Muscle of arm (tissue), 14 donors: ENCODE measurements at places on chromosomes 3 and 15.

DNA sequence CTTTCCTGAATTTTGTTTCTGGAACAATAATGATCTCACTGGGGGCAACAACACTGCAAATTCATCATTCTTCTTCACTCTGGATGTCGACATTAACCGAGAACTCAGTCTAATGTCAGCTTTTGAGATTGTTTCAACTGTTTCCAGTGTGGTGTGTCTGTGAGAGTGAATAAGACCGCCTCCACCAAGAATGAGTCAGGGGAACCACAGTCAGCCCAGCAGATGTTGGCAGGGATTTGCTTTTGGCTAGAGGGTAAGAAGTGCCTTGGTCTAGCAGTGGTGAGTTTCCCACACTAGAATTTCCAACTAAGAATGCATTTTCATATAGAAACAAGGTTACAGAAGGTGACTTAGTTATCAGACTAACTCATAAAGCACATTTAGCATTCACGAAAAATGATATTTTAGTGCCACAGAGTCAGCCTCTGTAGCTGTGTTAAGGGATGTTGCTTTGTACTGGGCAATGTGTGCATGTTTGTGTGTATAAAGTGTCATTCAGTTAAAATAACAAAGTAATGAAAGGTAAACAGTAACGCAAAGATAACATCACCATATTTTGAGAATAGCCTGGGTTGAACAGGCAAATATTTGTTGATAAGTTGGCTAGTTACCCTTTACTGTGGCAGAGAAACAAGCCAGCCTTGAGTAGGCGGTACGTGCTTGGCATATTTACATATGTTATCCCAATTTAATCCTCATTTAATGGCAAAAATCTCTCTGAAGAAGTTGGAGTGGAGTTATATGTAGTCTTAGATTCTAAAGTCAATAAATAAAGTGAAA, 33.8 kb downstream of the DRD3 start:
- no peak for DNase-seq

DNA sequence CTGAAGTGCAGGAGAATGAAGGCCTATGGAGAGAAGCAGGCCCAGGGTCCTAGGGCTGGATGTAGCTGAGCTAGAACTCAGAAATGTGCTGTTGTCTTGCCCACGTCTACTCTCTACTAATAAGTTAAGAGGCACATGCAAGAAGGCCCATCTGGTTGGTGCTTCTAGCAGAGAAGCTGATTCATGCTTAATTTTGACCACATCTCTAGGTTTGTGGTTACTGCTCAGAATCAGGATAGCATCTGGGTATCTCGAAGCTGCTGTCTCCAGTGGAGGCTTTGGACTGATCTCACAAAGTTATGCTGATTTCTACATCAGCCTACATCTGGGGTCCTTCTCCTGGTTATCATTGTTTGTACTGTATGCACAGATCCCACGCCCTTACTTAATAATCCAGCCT, 87.3 kb downstream of the CACNA1D start:
- no peak for DNase-seq

GRCh38 chr3:27723001-27723445, 900 bp upstream of the EOMES start:
- DNase-seq: no peak

DNA sequence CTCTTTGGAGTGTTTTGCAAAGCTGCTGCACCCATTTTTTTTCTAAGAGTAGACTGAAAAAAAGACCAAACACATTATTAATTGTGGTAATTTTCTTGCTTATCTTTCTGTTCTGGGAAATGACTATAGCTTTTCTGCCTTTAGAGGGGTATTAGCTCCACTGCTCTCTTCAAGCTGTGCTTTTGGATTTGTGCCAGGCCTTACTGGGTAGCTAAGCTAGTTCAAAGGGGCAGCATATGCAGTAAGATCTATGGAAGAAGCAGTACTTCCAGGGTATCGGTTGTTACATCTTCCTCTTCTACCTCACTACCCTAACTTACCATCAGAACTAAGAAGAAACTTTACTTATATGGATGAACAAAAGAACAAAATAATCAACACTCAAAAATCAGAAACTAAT, 28.7 kb upstream of the ARIH1 start:
- DNase-seq: no peak

DNA sequence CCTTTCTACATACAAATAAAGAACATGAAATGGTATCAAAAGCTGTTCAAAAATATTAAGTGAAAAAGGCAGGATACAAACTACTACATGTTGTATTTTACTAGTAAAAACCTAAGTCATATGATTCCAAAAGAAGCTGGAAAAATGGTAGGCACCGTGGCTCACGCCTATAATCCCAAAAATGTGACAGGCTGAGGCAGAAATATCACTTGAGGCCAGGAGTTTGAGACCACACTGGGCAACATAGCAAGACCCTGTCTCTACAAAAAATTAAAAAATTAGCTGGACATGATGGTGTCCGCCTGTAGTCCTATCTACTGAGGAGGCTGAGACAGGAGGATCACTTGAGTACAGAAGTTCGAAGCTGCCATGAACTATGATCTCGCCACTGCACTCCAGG, 1.7 kb downstream of the EMC7 start:
- no peak for DNase-seq

GRCh38 chr3:172103724-172104123, 64.3 kb downstream of the FNDC3B start:
- no peak for DNase-seq

- no peak for DNase-seq
Measured at GRCh38 chr3:123423806-123424205, 25.1 kb downstream of the ADCY5 start.

DNA sequence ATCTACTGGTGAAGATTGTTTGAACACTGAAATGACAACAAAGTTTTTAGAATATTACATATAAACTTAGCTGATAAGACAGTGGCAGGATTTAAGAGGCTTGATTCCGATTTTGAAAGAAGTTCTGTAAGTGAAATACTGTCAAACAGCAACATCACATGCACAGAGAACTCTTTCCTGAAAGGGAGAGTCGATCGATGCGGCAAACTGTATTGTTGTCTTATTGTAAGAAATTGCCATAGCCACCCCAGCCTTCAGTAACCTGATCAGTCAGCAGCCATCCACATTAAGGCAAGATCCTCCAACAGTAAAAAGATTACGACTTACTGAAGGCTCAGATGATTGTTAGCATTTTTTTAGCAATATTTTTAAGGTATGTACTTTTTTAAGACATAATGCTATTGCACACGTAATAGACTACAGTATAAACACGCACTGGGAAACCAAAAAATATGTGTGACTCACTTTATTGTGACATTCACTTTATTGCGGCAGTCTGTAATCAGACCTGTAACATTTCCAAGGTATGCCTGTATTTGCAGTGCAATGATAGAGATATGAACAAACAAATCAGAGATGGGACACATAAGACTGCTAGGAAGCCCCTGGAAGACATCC, 225.6 kb upstream of the UBE2E1 start:
- no peak for DNase-seq

GRCh38 chr15:55253580-55253979, 36.0 kb downstream of the RAB27A start:
- no peak for DNase-seq

DNA sequence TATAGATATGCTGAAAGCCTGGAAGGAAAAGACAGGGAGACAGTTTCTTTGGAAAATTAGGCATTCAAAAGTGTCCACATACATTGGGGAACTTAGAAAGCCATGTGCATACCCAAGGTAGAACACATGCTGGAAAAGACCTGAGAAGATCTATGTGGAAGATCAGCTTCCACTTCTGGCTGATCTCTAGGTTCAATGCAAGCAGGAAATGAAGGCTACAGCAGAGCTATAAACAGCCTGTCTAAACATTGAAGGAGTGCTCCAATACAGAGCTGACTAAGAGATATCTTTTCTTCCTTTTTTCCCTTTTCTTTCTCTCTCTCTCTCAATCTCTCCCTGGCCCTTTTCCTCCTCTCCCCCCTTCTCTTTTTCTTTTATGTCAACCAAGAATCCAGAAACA, 73.6 kb upstream of the TCF12 start:
- DNase-seq: no peak
